AML-193 (cell line): ENCODE measurements at places on chromosomes 3 and 15.
A peak's percentile ranks its signal among the peaks of the same experiment; 100 is the strongest.

DNA sequence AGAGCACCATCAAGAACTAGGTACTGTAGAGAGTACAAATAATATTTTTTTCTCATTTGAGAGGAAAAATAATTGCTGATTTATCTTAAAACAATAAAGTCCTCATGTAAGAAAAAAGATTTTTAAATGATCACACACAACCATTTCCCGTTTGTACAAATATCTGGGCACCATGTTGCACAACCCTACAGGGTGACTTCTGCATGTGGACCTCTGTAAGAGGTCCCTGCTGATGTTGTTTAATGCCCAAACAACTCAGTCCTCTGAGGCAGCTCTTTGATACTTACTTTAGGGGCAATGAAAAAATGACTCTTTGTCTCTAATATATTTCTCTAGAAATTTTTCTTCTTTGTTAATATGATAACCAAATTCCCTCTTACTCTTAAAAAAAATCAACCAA lies 168.1 kb upstream of the SATB1 start:
- DNase-seq, result no peak

DNA sequence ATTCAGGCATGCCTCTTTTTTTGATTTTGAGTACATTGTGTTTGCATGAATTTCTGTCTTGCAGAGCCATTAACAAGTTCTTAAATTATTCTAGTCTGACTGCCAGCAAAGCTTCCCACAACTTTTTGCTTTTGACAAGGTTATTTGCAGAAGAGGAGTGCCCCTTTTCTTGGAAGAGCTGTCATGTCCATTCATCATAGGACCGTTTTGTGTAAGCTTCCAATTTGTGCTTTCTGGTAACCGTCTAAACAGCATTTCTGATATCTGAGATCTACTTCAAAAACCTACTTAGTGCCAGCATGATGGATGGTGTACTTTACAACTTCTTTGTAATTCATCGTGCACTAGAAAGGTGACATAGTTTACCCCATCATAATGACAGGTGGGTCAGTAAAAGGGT lies 379.7 kb downstream of the NAALADL2 start:
- DNase-seq, result no peak

- DNase-seq, result no peak
Observed at GRCh38 chr15:96108405-96108804, 222.1 kb upstream of the NR2F2 start.

GRCh38 chr15:89765694-89766093 lies 10.4 kb upstream of the MESP2 start:
- DNase-seq, result no peak

DNA sequence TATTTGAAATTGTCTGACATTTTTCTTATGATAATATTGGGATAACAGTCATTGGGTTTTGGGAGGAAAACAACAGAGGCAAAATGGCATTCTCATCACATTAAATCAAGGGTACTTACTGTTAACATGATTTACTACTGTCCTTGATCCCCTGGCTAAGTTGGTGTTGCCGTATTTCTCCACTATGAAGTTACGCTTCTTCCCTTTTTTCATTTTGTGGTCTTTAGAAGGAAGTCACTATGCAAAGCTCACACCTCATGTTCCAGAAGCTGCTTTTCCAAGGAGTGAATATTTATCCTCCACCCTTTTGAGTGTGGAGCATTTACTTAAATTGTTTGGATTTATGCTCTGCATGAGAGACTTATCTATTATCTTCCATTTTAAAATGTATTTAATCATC lies 63.7 kb downstream of the ALCAM start:
- peak; percentile 60 for DNase-seq

- DNase-seq, result no peak
Observed at GRCh38 chr3:110909839-110910238, 161.8 kb upstream of the NECTIN3 start.

DNA sequence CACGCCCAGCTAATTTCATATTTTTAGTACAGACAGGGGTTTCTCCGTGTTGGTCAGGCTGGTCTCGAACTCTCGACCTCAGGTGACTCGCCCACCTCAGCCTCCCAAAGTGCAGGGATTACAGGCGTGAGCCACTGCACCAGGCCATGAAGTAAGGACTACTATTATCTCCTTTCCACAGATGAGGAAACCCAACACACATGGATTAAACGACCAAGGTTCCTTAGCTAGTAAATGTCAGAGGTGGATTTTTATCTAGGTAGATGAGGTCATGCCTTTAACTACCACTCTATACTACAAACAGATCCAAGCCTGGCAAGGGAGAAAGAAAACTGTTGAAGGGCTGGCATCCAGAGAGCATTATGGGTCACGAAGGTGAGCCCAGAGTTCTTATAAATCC lies 15.5 kb upstream of the TBL1XR1 start:
- DNase-seq, result no peak

DNA sequence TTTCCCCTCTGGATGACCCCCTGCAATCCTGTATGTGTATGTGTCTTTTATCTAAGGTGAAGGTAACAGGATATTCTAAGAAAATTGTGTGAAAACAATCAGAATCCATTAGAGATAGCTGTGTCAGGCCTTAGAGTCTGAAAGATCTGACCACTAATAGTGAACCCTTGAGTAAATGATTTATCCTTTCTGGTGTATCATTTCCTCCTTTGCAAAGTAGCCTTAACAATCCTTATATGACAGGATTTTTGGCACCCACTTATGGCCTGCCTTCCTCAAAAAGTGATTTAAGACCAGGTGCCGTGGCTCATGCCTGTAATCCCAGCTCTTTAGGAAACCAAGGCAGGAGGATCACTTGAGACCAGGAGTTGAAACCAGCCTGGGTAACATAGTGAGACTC lies 110.2 kb downstream of the RBPMS2 start:
- no peak for DNase-seq

GRCh38 chr3:107289354-107289753 lies 87.9 kb upstream of the CCDC54 start:
- no peak for DNase-seq

DNA sequence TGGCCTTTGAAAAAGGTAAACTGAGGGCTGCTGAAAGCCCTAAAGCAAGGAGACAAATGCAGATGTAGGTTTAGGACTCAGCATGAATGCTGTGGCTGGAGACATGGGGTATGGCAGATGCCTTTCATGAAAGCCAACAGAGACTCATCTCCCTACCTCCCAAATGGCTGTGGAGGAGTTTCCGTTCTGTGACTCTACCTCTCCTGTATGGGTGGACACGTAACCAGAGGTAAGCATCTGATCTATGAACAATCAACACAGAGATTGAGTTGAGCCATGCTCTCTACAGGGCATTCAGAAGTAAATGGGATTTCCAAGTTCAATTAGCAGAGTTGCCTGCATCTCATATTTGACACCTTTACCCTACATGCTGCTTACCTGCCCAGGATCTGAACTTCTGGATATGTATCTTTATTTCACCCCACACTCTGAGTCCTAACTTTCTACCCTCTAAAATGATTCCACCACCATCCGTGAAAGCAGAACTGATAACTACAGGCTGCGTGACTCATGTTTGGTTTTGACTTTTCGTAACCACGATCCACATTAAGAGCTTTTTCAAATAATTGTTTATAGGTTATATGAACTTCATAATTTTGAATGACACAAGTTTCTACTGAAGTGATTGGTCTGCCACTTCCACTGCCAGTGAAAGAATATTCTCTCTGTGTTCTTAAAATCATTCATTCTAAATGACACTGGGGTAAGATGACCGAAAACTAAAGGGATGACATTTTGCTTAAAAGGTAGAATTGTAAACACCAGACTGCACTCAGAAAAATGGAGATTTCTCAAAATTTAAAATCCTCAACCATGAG lies 1058.7 kb downstream of the FHIT start:
- no peak for DNase-seq

DNA sequence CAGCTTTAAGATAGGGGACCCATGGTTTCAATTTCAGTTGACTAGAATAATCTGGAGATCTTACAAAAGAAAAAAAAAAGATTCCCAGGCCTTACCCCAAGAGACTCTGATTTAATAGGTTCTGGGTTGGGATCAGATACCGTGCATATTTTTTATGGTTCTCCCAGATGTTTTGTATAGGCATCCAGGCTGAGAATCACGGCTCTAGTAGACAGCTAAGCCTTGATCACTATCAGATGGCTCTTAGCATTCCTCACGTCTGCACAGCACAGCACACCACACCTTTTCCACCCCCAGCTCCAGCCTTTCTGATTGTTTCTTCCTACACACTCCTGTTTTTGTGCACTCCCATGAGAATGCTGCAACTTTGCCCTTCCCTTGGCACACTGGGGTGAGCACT lies 40.8 kb downstream of the TMEM45A start:
- no peak for DNase-seq

- DNase-seq, result no peak
Observed at GRCh38 chr3:197309528-197310361, 11.3 kb upstream of the DLG1 start.

- DNase-seq, result no peak
Observed at GRCh38 chr15:63180746-63181145, 8.7 kb upstream of the RAB8B start.
